ENCODE measurements at places on chromosomes 5 and 9.

DNA sequence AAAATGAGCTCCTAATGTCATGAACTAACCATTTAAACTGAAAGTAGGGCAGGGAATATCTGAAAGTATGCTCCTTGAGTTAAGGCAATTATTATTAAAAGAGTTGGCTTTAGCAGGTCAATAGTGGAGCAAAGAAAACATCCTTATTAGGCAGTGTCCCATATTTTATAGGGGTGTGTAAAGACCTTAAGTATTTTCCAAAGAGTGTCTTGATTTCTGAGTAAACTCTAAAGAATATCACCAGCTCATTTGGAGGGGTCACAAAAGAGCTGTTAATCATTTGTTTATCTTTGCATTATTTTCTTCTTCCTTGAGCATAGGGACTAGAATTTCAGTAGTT is 109.3 kb downstream of the MUSK start:
- no peak for DNase-seq

- DNase-seq = no peak
Observed at GRCh38 chr9:97908705-97909104, 13.6 kb downstream of the TRMO start.

GRCh38 chr5:146290318-146290717 is 48.3 kb upstream of the POU4F3 start:
- no peak for DNase-seq

- DNase-seq = no peak
Observed at GRCh38 chr9:134123764-134124128, 12.1 kb upstream of the WDR5 start.

GRCh38 chr5:74562122-74562521 is 78.4 kb downstream of the ENC1 start:
- DNase-seq = no peak

- DNase-seq = no peak
Observed at GRCh38 chr5:37940931-37941623, 101.2 kb upstream of the GDNF start.

GRCh38 chr5:141641634-141642267 is 5.0 kb downstream of the RELL2 start:
- DNase-seq = peak; percentile 73

- no peak for DNase-seq
Observed at GRCh38 chr9:134377976-134378375, 51.7 kb downstream of the RXRA start.

GRCh38 chr5:138754699-138755057 is 1.5 kb downstream of the CTNNA1 start:
- no peak for DNase-seq

- peak; percentile 97 for DNase-seq
Observed at GRCh38 chr5:148912714-148913398, 86.4 kb downstream of the ADRB2 start.

DNA sequence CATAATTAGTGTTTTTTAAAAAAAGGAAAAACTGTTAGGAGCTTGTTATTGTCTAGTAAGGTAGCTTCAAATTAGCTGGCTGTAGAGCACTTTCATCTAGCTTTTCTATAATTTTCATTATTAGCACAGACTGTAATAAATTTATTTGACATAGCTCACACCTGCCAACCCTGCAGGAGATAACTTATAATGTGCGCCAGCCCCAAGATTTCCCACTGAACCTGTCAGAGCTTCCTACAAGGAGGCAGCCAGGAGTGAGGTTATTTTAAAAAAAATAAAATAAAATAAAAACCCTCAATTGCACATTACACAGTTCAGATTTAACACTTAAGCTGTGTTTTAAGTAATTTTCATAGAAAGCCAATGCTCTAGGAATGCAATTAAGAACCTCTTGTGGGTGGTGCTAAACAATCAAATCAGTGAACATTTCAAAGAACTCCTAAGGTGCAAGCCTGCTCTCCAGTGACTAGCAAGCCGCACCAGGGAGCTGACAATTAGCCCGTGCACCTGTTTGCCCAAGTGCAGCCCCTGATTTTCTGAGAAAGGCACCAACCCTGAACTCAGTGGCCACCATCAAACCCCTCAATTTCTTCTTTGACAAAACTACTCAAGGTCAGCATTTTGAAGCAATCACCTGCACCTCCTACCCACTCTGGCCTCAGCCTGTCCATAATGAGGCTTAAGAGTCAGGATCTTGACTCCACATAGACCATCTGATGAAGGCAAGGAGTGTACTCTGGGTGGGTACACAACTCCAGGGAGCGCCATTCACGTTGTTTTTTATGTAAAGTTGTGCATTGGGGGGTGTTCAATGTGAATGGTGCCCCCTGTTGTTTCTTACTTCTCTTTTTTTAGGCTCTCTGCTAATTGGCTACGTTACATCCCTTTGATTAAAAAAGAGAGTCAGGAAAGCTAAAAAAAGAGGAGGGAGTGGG is 385.3 kb upstream of the WWC1 start:
- DNase-seq = no peak

DNA sequence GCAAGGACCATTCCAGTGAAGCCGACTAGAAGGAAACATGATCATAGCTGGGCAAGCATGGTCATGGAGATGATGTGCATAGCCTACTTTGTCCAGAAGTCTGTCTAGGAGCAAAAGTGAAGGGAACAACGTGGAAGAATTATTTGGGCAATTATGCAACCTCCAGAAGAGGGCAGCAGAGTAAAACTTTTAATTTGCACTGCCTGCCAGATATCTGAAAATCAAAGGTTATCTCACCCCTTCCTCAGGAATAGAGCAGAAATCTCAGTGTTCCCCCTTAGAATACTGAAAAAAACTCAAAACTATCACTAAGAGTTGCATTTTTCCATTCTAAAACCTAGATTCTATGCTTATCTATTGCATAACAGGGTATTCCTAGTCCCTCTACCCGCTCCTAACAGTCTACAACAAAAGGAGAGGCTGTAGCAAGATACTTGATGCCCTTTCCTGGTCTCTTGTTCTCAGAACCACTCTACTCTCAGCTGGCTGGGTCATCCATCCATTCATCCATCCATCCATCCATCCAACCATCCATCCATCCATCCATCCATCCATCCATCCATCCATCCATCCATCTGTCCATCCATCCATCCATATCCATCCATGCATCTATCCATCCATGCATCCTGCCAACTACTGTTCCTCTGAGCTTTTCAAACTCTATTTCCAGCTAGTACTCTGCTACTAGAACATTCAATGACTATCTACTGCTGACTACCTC is 8.4 kb upstream of the SETD9 start:
- DNase-seq = peak; percentile 42

DNA sequence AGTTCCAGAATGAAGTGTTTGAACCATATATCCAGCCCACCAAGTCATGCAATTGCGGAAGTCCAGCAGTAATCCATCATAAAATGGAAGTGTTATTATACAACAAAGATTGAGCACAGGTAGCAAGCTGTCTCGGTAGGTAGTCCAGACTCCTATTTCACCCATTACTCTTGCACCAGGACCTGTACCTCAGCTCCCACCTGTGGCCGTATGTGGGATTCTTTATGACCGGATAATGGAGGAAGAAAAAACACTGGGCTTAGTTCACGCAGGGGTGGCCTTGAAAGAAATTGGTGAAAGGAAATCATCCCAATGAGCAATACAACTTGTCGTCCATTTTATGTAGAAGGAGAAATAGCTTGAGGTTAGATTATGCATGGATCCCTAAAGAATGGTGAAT is 216.3 kb downstream of the ESM1 start:
- no peak for DNase-seq

DNA sequence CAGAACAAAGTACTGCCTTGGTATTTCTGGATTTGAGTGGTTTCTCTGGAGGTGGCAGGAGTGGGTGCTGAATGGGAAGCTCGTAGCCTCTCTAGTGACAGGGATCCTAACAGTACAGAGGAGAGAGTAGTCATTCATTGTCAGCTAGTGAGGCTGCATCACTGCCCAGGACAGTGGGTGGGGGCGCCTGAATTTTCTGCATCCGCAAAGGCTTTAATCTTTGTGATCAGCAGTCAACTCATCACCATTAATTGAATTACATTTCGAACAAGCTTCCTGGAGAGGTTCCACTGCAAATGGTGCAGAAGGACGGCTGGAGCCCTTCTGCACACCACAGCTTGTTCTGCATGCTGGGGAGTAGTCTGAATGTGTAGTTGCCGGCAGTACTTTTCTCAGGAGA is 77.5 kb downstream of the HSPA4 start:
- no peak for DNase-seq

- DNase-seq = no peak
Observed at GRCh38 chr5:169390265-169390664, 89.3 kb upstream of the SLIT3 start.

- no peak for DNase-seq
Observed at GRCh38 chr5:33072296-33072695, 361.2 kb downstream of the NPR3 start.

- no peak for DNase-seq
Observed at GRCh38 chr9:90890146-90890810, 88.7 kb downstream of the SYK start.

DNA sequence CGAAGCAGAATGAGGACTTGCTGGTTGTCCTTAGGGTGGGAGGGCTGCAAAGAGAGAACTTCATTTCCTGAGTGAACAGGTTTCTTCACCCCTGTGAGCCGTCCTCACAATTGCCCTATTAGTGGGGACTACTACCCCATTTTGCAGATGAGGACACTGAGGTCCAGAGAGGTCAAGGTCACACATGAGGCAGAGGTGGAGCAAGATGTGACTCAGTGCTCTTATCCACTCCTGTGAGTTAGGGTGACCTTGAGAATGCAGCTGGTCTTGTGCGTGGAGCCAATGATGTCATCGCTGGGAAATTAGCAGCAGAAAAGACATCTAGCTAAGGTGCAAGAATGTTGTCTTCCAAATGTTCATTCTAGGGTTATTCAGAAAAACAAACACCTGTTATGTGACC is 26.9 kb downstream of the GPRIN1 start:
- DNase-seq = no peak

DNA sequence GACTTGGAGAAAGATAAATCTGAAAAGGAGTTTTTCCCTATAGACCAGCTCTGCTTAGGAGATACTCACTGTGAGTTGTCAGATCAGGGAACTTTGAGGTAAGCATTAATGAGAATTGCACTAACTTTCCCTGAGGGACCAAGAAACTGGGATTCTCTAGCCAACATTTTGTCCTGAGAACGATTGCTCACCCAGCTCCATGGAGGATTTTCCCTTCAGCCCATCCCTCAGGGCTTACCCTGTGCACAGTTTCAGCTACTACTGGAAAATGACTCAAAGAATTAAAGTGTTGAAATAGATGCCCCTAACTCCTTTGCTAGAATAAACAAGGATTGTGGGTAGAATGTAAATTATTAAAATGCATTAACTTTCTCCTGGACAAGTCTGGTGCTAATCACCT is 237.2 kb upstream of the IL12B start:
- DNase-seq = no peak

DNA sequence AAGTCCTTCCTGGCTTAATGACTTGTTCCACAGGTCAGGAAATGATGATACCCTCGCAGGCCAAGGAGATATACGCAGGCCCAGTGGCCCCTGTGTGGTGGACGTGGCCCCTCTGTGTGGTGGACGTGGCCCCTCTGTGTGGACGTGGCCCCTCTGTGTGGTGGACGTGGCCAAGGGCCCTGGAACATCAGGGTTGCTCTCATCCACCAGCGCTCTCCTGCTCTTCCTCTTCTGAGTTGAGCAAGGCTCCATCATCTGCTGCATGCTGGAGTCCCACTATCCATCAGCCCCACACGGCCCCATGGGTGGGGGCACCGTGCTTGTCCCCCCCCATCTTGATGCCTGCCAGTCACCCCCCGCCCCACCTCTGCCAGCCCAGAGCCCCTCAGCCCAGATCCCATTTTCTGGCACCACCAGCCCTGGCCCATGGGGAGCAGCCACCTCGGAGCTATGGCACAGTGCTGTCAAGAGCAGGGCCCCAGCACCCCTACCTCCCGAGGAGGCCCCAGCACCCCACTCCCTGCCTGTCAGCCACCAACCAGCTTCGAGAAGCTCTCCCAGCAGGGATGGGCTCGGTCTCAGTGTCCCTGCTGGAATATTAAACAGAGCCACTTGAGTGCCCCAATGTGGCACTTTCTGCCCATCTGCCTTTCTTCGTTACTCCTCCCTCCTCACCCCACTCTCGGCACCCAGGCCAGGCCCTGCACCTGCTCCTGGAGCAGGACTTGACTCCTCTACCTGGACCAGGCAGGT is 8.1 kb downstream of the LRRC14B start:
- no peak for DNase-seq

DNA sequence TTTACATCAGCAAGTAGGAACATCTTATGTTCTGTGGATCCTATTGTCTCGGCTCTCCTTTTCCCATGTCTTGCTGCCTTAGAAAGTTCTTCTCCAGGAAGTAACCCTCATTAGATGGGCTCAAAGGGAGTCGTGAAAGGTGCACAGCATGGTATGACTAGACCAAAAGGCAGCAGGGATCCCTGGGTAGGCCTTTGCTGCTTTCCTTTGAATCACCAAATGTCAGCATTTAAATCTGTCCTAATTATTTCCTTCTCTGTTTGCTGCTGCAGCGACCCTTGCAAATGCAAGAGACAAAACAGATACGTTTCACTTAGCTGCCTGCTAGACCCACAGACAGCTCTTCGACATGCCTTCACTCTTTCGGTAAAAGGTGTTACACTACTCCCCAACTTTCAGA is 218.4 kb downstream of the ACTL7B start:
- DNase-seq = no peak

DNA sequence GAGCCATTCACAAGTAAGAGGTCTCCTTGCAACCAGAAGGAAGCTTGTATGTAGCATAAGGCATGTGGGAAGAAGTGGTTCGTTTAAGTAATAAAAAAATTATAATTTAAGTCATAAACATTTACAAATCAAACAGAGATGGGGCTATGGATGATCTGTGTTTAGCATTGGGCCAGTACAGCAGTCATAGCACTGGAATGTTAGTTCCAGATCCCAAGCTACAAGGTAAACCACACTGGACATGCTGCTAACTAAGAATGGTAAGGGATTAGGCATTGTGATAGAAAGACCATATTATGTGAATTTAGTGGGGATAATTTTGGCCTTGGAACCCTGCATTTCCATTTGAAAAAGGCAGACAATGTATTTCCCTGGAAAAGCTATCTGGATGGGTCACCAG is 170.4 kb upstream of the KCNN2 start:
- DNase-seq = no peak

GRCh38 chr5:132296412-132297016 is 2.3 kb downstream of the SLC22A4 start:
- peak; percentile 18 for DNase-seq

- peak; percentile 81 for DNase-seq
Observed at GRCh38 chr5:134124289-134125038, 10.0 kb downstream of the TCF7 start.

DNA sequence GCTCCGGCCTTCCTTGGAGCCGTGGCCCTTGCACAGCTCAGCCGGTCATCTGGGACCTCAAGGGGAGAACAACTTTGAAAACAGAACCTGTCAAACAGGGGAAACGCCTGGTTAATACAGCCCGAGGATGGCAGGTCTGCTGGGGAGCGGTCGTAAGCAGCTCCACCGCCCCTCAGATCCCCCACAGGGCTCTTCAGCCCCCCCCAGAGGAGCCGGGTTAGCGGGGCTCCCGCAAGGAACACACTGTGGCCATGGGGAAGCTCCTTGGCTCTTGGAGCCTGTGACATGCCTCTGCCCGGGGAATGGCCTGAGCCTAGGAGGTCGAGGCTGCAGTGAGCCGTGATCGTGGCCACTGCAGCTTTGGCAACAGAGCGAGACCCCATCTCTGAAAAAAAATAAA is 6.8 kb downstream of the TMEM250 start:
- DNase-seq = no peak

- no peak for DNase-seq
Observed at GRCh38 chr5:170206216-170206615, 26.6 kb upstream of the C5orf58 start.

- DNase-seq = peak; percentile 34
Observed at GRCh38 chr5:143758750-143759149, 53.2 kb upstream of the HMHB1 start.

GRCh38 chr9:121819428-121820231 is 168.2 kb downstream of the DAB2IP start:
- DNase-seq = peak; percentile 32
